ENCODE measurements at places on chromosomes 1 and 21.

- DNase-seq = peak; percentile 72
Observed at GRCh38 chr1:200738949-200739651, 407 bp downstream of the CAMSAP2 start.

- no peak for DNase-seq
Observed at GRCh38 chr1:226364514-226364899, 43.4 kb downstream of the PARP1 start.

DNA sequence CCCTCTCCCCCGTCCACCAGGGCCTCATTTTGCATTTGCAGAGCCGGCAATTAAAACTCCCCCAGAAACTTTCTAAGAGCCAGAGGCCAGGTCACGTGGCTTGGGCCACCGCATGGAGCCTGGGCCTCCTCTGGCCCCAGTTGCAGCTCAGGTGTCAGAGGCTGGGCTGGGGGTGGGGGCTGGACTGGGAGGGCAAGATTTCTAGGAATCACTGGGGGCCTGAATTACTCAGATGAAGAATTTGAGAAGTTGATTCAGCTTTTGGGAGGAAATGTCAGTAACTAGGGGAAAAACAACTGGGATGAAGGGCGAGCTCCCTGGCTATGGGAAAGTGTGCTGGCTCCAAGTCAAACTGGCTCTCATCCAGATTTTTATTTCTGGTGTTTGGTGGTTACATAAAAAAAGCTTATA, 151.0 kb downstream of the CDC7 start:
- no peak for DNase-seq

GRCh38 chr1:206949208-206949607, 2.9 kb upstream of the PIGR start:
- DNase-seq = no peak
